HFFc6 (cell line): ENCODE measurements at places on chromosomes 3 and 15. TPM values are rescaled to one million over a fixed set of nuclear protein-coding genes. Genes with fewer than 3 reads are reported as not detected.

Gene GOLGA8T
- total RNA-seq: not detected in 2 replicates

DNA sequence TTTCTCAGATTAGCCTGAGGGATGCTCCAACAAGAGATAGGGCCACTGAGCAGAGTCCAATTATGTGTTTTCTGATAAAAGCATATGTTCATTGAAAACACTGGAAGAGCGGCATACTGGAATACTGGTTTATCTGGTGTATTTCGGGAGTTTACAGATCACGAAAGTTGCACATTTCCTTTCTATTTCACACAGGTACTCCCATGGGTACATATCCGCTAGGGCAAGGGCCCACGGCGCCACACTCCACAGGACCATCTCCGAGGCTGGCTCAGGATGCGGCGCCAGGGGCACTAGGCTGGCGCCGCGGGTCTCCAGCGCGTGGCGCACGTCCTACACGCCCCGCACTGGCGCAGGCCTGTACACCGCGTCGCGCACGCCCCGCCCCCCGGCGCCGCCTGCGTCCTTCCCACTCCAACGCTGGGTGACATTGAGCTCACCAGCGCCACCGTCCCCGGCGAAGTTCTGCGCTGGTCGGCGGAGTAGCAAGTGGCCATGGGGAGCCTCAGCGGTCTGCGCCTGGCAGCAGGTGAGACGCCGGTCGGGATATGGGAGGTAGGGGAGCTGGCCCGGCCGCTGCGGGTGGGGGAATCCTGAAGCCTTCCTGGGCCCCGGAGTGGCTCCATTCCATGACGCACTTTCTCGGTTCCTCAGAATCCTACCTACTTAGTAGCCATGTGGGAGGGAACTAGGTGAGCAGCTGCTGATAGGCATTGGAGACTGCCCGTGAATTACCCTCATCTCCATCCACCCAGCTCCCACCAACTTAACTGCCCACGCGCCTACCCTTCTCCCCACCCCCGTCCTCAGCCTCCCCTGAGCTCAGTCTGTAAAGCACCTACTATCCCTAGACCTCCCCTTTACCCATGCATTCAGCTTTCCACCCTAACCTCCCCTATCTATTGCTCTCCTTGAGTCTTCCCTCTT lies at the start of gene FAM162A:
Gene FAM162A (plus strand): TSS at position 412 of the 927 bp plus-strand sequence. CDS start 84 bp downstream, at position 496.
- peak; percentile 78 for DNase-seq
- H3K4me1 ChIP-seq: peaks cover 33% of the 10 kb centered on the region
- H3K36me3 ChIP-seq: peaks cover 4% of the 10 kb centered on the region; the same call in 1 of the 2 replicates
- H3K27me3 ChIP-seq: no peaks in the 10 kb centered on the region
- H3K4me3 ChIP-seq: peak within 1 kb of the TSS; percentile 94

Gene THSD4
- total RNA-seq: 33.9 to 45.4 TPM (median 35.4 TPM) in 3 replicates

DNA sequence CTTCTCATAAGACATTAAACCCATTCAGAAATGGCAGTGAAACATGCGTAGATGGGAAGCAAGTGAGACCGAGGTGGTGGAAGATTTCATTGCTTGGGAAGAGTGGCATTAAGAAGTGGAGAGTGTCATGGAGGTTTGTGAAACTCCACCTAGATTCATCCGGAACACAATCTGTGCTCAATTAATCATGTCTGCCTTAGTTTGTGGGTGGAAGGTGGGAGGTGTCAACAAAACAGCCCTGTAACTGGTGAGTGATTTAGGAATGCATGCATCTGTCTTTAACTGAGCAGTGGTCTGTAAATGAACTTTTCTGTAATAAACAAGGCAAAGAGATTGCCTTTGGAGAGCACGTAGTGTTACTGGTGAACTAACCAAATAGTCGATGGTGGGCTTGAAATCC lies 113.7 kb downstream of the WNT5A start:
- H3K27me3 ChIP-seq: 0 out of 2 replicates have a peak, but pooled peaks cover under 1% of the 10 kb centered on the region
- no peak overlapping the region for H3K27ac ChIP-seq
- DNase-seq: no peak
- peaks cover 6% of the 10 kb centered on the region for H3K4me1 ChIP-seq
- 0 out of 2 replicates have a peak, but pooled peaks cover under 1% of the 10 kb centered on the region for H3K36me3 ChIP-seq
- no peak overlapping the region for H3K4me3 ChIP-seq

GRCh38 chr15:100778831-100779288 lies 100.8 kb upstream of the ALDH1A3 start:
- H3K27me3 ChIP-seq: peaks cover 12% of the 10 kb centered on the region
- no peak overlapping the region for H3K27ac ChIP-seq
- no peak for DNase-seq
- no peak overlapping the region for H3K4me3 ChIP-seq

Gene ZNF80
- total RNA-seq: not detected in 3 replicates

GRCh38 chr15:20345401-20345958 lies 196.1 kb downstream of the GOLGA6L6 start:
- H3K36me3 ChIP-seq: peaks cover 3% of the 10 kb centered on the region
- no peak overlapping the region for H3K4me3 ChIP-seq
- DNase-seq: no peak

- H3K27me3 ChIP-seq: peaks cover 2% of the 10 kb centered on the region; the same call in 1 of the 2 replicates
- DNase-seq: peak; percentile 99
- H3K4me3 ChIP-seq: peak overlapping the region; percentile 81
- peaks cover 8% of the 10 kb centered on the region for H3K36me3 ChIP-seq
- peak overlapping the region; percentile 92 for H3K27ac ChIP-seq
- H3K4me1 ChIP-seq: peaks cover 86% of the 10 kb centered on the region
These were observed 50.3 kb downstream of the CHSY1 start for GRCh38 chr15:101201411-101202174.

GRCh38 chr3:78165876-78166275 lies 1126.0 kb downstream of the ROBO2 start:
- no peak for DNase-seq
- peaks cover 2% of the 10 kb centered on the region for H3K27me3 ChIP-seq
- no peaks in the 10 kb centered on the region for H3K4me1 ChIP-seq
- no peak overlapping the region for H3K4me3 ChIP-seq
- H3K36me3 ChIP-seq: no peaks in the 10 kb centered on the region

DNA sequence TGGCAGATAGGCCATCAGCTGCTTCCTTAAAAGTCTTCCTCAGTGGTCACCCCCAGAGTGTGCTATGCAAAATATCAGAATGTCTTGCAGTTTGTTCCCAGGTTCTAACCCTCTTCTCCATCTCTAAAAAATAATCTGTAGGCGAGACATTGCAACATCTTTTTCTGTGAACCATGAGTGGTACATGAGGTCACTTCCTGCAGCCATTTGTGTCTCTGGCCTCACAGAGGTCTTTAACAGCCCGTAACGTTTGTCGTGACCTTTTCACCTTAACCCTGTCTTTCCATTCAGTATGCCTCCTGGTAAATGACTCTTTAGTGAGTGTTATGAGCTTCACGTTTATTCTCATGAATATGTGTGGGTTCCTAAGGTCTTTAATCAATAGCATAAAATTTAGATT lies 145.4 kb downstream of the KLHL25 start:
- peak; percentile 64 for DNase-seq
- peaks cover 44% of the 10 kb centered on the region for H3K4me1 ChIP-seq
- peak overlapping the region; percentile 44 for H3K4me3 ChIP-seq
- H3K27ac ChIP-seq: peak overlapping the region; percentile 93
- H3K27me3 ChIP-seq: peaks cover 1% of the 10 kb centered on the region

Gene GHSR
- total RNA-seq: not detected in 3 replicates

DNA sequence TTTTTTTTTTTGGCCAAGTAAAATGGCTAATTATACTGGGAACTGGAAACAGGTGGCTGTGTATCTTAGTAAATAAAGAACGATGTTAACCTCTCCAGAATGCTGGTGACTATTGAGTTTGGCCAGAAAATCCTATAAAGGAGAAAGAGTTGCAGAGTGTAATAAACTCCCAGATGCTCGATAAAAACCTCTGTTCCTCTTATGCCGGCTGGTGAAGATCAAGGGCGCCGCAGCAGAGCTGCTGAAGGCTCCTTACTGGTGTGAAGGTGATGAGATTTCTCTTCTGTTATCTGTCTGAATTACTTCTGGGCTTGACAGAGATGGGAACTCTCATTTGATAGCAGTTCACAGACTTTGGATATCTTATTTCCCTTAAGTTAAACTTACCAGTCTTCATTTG lies 104.6 kb downstream of the PTPRG start:
- no peak overlapping the region for H3K4me3 ChIP-seq
- no peak overlapping the region for H3K27ac ChIP-seq
- no peak for DNase-seq
- no peaks in the 10 kb centered on the region for H3K27me3 ChIP-seq
- H3K36me3 ChIP-seq: peaks cover 10% of the 10 kb centered on the region
- H3K4me1 ChIP-seq: peaks cover 79% of the 10 kb centered on the region

DNA sequence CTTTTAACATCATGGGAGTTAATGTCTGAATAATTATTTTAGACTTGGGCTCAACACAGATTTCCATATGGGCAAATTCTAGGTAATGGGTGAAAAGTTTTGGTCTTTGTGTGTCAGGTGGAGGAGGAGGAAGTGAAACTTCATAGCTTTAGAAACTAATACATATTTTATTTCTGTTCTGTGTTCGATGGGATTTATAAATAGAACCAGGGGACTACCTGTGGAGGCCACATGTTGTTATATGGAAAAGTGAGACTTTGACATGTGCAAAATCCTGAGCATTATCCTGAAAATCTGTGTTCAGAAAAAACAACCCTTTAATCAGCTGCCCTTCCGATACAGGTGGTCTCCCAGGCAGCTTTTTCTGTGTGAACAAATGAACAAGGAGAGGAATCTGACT lies 209.5 kb downstream of the SOX2 start:
- no peak overlapping the region for H3K27ac ChIP-seq
- H3K4me3 ChIP-seq: no peak overlapping the region
- DNase-seq: no peak
- H3K36me3 ChIP-seq: no peaks in the 10 kb centered on the region
- H3K27me3 ChIP-seq: no peaks in the 10 kb centered on the region; the same call in 1 of the 2 replicates

Gene ABI3BP
- 10.6 to 29.1 TPM (median 15.3 TPM) in 3 replicates for total RNA-seq

Gene CHCHD6
- 19.6 to 20.6 TPM (median 20.3 TPM) in 3 replicates for total RNA-seq

Gene CTXN2
- total RNA-seq: not detected in 3 replicates

DNA sequence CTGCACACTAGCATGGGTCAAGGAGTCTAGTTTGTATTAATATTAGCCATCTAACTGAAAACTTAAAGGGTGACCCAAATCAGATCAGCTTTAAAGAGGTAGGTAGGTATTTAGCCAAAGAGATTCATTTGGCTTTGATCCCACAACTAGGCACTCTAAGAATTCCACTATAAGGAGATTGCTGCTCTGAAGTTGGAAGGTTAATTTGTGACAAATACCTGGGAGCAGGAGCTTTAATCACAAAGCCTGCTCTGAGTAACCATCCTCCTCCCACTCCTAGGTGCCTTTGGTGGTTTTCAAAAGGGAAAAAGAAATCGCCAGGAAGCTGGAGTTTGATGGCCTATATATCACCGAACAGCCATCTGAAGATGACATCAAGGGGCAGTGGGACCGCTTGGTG lies 120.3 kb upstream of the CHRM5 start:
- H3K4me1 ChIP-seq: peaks cover 27% of the 10 kb centered on the region
- H3K27me3 ChIP-seq: peaks cover 13% of the 10 kb centered on the region; the same call in 1 of the 2 replicates
- DNase-seq: no peak
- H3K27ac ChIP-seq: no peak overlapping the region
- no peak overlapping the region for H3K4me3 ChIP-seq

DNA sequence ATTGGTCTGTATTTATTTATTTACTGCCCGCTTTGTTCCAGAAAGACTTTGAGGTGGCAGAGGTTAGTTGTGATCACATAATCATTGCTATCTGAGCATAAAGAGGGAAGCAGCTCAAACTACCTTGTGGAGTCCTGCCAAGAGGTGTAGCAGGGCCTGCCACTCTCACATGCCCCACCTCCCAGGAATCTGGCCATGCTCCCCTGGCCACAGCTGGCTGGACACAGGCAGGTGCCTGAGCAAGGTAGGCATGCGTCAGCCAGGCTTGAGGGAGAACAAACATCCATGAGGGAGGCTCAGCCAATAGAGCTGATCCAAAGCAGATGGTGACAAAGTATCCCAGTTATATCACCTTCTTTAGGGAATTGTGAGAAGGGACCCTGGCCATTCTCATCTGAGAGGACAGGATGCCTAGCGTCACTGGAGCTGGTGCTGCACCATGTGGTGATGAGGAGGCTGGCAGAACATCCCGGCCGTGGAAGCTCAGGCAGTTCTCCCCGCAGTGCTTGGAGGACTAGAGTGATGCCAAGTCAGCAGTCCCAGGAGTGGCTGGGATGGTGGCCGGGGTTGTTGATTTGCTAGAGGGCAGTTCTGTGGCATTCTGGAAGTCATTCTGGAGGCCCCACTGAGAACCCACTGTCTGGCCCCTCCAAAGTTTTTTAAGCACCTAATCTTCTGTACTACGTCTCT lies 6.8 kb upstream of the POLG start:
- H3K36me3 ChIP-seq: 0 out of 2 replicates have a peak, but pooled peaks cover 4% of the 10 kb centered on the region
- H3K4me1 ChIP-seq: no peaks in the 10 kb centered on the region
- peaks cover 42% of the 10 kb centered on the region for H3K27me3 ChIP-seq
- no peak for DNase-seq

- H3K27me3 ChIP-seq: no peaks in the 10 kb centered on the region
- H3K36me3 ChIP-seq: no peaks in the 10 kb centered on the region
- peaks cover 7% of the 10 kb centered on the region; the same call in 1 of the 2 replicates for H3K4me1 ChIP-seq
- DNase-seq: no peak
These were observed 80.1 kb upstream of the LRTM1 start for GRCh38 chr3:55007971-55008370.

DNA sequence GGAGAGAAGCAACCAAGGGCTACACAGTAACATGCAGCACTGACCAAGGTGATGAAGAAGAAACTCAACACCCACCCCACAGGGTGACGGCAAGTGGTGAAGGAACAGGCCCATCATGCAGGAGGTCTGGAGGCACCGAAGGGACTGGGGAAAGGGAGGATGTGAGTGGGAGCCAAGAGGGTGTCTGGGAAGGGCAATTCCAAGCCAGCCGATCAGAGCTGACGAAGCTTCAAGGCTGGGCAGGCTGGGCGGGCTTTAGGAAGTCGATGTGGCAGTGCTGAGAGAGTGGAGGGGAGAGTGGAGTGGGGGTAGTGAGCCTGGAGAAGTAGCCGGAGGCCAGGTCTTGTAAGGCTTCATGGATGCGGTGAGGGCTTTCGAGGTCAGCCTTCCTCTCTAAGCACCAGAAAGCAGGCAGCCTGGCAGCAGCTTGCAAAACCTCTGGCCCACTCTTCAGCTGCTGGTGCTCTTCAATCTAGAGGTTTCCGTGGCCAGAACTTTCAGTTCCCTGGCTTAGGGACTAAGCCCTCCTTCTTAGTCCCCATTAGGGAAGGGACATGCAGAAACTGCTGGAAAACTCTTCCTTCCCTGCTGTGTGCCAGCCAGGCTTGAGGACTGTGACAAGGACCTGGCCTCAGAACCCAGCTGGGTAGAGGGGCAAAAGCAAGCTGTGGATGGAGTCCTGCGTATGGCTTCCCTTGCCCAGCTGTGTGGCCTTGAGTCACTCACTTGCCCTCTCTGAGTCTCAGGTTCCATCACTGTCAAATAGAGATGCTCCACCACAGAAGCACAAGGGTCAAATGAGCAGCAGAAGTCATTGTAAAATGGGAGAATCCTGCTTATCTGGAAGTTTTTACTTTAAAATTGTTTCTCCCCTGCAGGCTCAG lies 72.1 kb downstream of the TLE3 start:
- peaks cover 21% of the 10 kb centered on the region for H3K27me3 ChIP-seq
- no peaks in the 10 kb centered on the region for H3K36me3 ChIP-seq
- H3K4me1 ChIP-seq: peaks cover 21% of the 10 kb centered on the region
- no peak overlapping the region for H3K4me3 ChIP-seq

Gene EFHB
- total RNA-seq: 0.59 to 0.74 TPM in 2 of 3 replicates, not detected in the other

- DNase-seq: no peak
- H3K4me1 ChIP-seq: peaks cover 52% of the 10 kb centered on the region
- H3K27ac ChIP-seq: no peak overlapping the region
- H3K27me3 ChIP-seq: peaks cover 9% of the 10 kb centered on the region
- H3K36me3 ChIP-seq: no peaks in the 10 kb centered on the region
These were observed 43.9 kb upstream of the SMAD3 start for GRCh38 chr15:67021455-67021854.

GRCh38 chr15:93973287-93973686 lies 258.1 kb upstream of the MCTP2 start:
- DNase-seq: no peak
- no peaks in the 10 kb centered on the region; the same call in 1 of the 2 replicates for H3K4me1 ChIP-seq
- no peaks in the 10 kb centered on the region; the same call in 1 of the 2 replicates for H3K27me3 ChIP-seq
- H3K4me3 ChIP-seq: no peak overlapping the region
- no peak overlapping the region for H3K27ac ChIP-seq
